ENCODE measurements at places on chromosomes 11 and 22. TPM values are rescaled to one million over a fixed set of nuclear protein-coding genes. Genes with fewer than 3 reads are reported as not detected.

- DNase-seq, result no peak
These were observed 85.3 kb upstream of the MYO18B start for GRCh38 chr22:25656724-25657123.

Gene SPCS2
- 168 TPM for total RNA-seq

- no peak for DNase-seq
These were observed 72.5 kb downstream of the MICAL2 start for GRCh38 chr11:12182676-12183541.

Gene FBLN1
- 10.1 TPM for total RNA-seq

GRCh38 chr11:66336234-66337102 lies at the start of gene RIN1:
Gene RIN1, minus strand, starts transcription at chr11:66336434. Its CDS starts 32 bp downstream, at chr11:66336402.
- DNase-seq, result peak; percentile 70

GRCh38 chr22:22942511-22943329 lies 55.1 kb downstream of the IGLL5 start:
- peak; percentile 82 for DNase-seq

Gene PATE1
- total RNA-seq, result not detected

- peak; percentile 53 for DNase-seq
These were observed 129.3 kb downstream of the FBXO7 start for GRCh38 chr22:32603651-32604540.

- DNase-seq, result no peak
These were observed 2.8 kb downstream of the IGF2 start for GRCh38 chr11:2136209-2136951.

Gene PNPLA5
- not detected for total RNA-seq

GRCh38 chr22:27252282-27253049 lies 549.1 kb downstream of the MN1 start:
- no peak for DNase-seq

GRCh38 chr11:57638005-57638781 lies 11.5 kb downstream of the YPEL4 start:
- peak; percentile 81 for DNase-seq

DNA sequence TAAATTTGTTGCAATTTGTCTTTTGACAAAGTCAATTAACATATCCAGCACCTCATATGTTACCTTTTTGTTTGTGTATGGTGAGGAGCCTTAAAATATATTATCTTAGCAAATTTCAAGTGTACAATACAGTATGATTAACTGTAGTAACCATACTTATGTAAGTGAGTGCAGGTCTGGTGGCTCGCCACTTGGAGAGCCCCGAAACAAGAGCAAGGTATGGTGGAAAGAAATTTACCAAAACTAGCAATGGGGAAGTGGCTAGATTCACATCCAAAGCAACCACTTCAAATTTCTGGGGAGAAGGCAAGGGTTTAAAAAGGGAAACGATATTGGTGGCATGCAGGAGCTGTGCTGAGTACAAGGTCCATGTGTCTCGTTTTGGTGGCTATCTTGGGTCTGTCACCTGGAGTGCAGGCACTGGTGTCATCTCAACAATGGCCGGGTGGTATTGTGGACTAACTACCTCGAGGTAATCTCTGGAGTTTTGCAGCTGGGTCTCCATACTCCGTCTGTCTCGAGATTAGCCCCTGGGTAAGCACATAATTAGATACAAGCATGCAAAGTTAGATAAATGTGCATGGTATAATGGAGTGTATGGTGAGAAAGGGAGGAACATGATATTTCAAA lies 8.2 kb upstream of the FNBP4 start:
- DNase-seq, result no peak

GRCh38 chr11:134134167-134134566 lies 65.3 kb downstream of the JAM3 start:
- DNase-seq, result no peak

Gene CASP5
- not detected for total RNA-seq

DNA sequence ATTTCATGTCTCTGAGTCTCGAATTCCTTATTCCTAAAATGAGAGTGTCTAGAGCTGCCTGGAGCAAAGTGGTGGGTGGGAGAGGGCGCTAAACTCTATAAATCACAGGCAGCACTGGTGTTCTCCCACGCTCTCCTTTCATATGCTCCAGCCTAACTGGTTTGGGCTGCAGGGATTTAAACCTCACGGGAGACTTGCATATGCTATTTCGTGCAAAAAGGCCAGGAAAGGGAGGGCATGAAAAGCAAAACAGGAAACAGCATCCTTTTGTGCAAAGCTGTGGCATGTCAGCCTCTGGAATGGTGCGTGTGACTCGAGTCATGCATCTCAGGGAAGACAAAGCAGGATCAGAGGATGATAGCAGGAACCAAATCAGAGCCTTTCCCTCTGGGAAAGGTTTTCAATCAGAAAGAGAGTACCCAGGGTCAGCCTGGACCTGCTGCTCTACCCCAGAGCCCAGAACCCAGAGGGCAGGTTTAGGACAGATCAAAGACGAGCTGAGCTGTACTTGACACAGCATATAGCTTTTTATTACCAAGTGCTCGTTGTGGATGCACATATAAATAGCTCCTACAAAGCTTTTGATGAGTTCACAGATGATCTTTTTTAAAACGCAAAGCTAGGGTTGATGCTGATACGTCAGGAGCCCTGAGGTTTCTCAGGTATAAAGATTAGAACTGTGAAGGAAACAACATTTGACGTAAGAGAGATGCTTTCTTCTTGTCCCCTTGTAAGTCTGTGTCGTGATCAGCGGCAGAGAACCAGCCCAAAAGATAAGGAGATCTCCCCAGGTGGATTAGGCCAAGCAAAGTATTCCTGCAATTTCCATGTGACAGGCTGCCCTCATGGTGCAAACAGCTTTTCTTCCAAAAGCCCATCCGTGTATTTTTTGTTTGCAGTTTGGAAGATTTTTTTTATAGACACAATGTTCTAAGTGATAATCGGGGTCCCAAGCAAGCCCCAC lies 46.2 kb upstream of the YWHAH start:
- DNase-seq, result peak; percentile 97

GRCh38 chr22:26542831-26543230 lies 30.6 kb upstream of the TFIP11 start:
- no peak for DNase-seq

DNA sequence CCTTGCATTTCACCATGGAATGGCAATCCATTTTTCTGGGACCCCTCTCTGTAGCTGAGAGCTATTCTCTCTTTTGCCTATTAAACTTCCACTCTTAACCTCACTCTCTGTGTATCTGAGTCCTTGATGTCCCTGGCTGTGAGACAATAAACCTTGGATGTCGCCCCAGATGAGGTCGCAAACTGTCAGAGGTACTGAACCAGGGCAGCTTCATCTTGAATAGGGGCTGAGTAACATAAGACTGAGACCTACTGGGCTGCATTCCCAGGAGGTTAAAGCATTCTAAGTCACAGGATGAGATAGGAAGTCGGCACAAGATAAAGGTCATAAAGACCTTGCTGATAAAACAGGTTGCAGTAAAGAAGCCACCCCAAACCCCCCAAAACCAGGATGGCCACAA lies 68.0 kb downstream of the RSF1 start:
- no peak for DNase-seq

Gene PAX6
- total RNA-seq, result 0.98 TPM

DNA sequence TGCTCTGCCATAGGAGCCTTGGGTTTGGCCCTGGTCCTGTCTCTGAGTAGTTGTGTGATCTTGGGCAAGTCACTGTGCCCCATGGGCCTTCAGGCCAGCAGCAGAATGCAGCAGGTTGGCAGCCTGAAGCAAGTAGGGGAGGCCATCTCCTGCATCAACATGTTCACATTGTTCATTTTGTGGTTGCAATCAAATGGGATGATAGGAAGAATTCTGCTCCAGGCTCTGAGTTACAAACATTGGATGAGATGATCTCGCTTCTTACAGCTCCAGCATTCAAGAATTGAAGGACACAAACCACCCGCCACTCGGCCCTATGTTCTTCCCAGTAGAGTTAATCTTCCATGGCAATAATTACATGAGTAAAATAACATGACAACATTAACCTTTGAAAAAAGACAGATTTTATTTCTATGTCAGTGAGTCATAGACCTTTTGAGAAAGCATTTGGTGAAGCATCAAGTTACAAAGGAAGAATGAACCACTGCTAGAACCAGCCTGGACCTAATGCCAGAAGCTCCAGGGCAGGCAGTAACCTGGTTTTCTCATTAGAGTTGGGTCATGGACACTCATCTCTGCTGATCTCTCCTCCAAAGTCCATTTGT lies 308.3 kb upstream of the NCAM1 start:
- no peak for DNase-seq

DNA sequence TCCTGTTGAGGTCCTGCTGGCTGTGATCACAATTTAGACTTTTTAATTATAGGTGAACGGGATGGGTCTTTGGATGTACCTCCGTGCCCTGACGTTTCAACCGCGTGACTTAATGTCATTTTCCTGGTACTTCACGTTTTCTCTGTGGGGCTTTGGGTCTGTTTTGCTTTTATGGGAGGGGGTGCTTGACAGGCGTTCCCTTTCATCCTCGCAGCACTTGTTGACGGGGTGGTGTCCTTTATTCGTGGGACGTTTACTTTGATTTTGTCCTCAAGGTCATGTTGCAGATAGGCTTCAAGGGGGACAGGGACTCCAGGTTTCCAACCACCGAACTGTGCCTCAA lies 994 bp downstream of the PPP6R3 start:
- no peak for DNase-seq

DNA sequence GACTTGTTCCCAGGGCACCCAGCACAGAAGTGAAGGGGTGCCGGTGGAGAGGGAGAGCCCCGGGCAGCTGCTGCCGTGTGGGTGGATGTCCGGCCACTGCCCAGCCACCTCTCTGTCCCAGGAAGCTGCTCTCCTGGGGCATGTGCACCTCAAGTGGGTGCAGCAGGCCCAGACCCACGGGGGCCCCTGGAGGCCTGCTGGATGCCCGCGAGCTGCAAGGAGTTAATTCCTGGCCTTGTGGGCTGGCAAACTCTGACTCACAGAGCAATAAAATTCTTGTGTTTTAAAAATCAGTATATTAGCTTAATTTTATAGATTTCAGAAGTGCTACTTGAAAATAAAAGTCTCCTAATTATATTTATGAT lies 37.4 kb upstream of the KCNQ1OT1 start:
- DNase-seq, result no peak

Gene FAM180B
- total RNA-seq, result 0.63 TPM

Gene MFNG
- total RNA-seq, result 0.37 TPM

- DNase-seq, result no peak
These were observed 52.7 kb upstream of the WNT7B start for GRCh38 chr22:46029574-46030200.

- DNase-seq, result no peak
These were observed 213.6 kb downstream of the DYNC2H1 start for GRCh38 chr11:103322821-103323220.

DNA sequence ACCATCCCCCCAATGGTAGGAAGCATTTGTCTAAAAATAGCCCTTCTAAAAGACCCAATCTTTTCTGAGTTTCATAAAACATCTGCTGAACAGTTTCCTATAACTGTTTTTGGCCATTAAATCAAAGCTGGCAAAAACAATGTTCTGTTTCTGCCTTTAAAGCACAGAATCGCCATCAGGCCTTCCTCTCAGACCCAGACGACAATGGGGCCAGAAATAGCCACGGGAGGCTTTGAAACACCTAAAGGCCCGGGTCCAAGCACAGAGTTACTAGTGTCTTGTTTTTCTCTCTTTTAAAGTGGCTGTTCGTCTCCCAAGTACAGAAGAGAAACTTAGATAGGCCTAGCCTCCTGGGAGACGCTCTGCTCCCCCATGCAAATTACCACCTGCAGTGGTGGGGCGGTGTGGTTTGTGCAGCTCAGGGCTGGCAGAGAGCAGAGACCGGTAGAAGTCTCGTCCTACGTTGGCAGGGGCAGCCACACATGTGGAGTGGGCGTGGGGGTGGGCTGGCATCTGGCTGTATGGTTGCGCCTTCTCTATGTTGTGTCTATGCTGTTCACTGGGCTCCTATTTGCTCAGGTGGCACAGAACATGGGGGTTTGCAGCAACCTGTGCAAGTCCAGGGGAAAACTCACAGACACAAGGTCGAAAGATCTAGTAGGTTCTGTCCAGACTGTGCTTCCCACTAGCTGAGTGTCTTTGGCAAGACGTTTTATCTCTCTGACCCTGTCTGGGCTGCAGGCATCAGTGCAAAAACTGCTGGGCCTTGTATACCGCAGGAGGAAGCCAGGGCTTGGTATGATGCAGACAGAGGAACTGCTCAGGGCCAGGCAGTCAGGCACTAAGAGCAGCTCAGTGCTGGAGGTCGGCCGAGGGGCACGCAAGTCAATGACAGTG lies 23.6 kb upstream of the ETS1 start:
- DNase-seq, result no peak

DNA sequence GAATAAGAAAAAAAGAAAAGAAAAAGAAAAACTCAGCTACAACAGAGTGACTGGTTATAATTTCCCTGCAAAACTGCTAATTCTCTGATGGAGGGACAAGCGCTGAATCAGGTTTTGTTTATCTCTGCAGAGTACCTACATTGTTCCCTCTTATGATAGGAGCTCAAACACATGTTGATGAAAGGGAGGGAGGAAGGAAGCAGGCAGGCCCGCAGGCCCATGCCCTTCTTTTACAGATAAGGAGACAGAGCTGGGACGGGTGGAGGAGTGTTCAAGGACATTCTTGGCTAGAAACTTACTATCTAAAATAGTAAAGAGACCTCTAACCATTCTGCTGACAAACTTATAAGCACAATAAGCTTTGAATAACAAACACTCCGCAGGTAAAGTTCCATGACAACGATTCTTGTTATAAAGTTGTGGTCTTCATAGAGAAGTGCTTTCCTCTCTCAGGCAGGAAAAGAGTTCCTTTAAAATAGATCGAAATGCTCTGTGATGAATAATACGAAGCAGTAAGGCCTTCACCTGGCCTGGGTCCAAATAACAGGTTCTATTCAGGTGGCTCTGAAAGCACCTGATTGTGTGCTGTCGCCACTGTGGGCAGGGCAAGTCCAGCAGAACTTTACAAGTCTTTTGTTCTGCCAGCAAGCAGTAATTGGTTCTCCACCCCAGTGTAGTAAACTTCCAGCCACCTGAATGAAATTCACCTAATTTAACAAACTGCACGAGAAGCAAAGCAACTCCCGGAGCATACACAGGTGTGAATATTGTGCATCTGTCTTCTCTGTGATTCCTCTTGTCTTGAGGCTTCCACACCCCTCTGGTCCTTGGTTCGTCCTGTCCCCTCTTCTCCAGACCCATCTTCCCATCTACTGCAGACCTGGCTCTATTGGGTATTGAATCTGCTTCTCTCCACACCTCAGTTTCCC lies 15.3 kb upstream of the MICAL2 start:
- no peak for DNase-seq

Gene RTN4RL2
- 1.1 TPM for total RNA-seq

Gene CDC42EP1
- total RNA-seq, result 30.7 TPM

Gene CLCF1
- total RNA-seq, result 0.45 TPM

Gene SYT12
- total RNA-seq, result 0.19 TPM

Gene OR5T3
- total RNA-seq, result not detected

DNA sequence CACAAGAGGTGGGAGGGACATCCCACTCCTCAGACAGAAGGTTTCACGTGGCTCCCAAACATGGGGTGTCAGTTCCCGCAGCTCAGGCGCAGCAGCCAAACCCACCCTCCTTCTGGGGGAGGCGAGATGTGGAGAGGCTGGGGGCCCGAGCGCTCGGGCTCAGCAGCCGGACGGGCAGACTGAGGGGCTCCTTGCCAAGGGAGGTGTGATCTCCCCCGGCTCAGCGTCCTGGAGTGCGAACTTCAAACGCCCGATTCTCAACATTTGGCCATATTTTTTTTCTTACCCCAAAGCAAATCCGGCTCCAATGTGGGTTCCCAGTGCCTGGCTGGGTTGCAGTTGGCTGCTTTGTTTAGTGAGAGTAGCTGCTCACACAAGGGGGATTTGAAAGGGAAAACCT lies 477.9 kb downstream of the MN1 start:
- no peak for DNase-seq

Gene SYCE3
- not detected for total RNA-seq

GRCh38 chr22:33455036-33455435 lies 396.9 kb upstream of the SYN3 start:
- DNase-seq, result no peak

Measured in SK-MEL-5 (cell line).